Activated CD8-positive, alpha-beta memory T cell treated with anti-CD3 and anti-CD28 coated beads for 1 hour (primary cell): ENCODE measurements at places on chromosomes 7 and 10.

GRCh38 chr7:85011127-85011526 is 175.7 kb downstream of the SEMA3D start:
- DNase-seq = no peak

DNA sequence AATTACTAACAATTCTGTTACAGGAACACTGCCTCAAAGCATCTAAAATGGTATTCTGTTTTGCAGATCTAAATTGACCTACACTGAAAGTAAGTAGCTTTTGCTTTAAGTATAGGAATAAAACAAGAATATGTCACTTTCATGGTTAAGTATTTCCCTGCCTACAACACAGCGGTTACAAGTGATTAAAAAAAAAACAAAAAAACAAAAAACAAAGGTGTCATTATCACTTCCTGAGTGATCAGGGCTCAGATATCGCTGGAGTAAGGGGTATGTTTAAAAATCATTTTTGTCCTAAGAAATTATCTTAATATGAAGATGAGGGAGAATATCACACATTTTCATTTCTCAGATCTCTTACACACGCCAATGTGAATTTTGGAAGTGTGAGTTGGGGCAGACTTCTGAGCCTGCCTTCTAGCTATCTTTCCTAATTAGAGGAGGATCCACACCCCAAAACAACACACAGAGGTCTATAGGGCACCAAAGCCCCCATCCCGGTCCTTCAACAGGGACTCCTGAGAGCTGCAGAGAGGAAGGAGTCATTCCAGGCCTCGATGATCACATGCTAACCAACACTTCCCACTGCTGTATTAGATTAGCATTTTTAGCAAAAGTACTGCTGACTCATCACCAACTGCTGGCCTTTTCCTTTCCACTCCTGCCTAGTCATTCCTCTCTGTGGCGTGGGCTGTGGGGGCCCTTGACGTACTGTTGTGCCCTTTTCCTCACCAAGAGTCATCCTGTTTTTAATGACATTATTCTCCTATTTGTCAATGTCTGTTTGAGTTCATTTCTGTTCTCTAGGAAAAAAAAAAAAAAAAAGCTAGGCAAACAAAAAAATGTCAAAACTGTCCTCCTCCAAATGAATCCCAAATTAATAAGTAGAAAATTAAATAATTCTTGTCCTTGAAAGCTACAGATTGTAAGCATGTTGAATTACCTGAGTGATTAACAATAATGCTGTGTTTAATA is 31.2 kb downstream of the PRTFDC1 start:
- no peak for DNase-seq

- DNase-seq = no peak
Observed at GRCh38 chr7:27774717-27775328, 34.9 kb downstream of the TAX1BP1 start.

DNA sequence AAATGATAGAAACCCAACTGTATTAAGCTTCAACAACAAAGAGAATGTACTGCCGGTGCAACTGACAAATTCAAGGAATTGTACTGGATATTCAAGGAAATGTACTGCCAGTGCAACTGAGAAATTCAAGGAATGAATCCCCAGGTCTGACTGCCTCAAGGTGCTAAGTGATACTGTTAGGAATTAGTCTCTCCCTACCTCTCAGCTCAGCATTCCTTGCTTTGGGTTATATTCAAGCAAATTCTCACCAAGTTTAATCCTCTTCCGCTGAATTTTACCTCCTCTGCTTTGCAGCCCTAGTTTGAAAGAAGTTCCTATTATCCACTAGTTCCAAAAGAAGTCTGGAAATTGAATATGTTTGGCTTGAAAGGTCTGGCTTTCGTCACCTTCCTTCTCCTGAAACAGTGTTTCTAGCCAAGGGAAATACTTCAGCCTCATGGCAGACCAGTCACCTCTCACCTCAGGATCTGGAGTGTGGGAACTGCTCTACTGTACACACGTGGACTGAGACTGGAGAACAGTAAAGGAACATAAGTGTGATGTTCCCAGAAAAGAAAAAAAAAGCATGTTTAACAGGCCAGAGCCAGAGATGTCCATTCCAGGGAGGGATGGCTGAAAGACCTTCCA is 60.4 kb downstream of the SORCS1 start:
- no peak for DNase-seq

GRCh38 chr7:124155432-124156022 is 122.7 kb upstream of the TMEM229A start:
- no peak for DNase-seq

DNA sequence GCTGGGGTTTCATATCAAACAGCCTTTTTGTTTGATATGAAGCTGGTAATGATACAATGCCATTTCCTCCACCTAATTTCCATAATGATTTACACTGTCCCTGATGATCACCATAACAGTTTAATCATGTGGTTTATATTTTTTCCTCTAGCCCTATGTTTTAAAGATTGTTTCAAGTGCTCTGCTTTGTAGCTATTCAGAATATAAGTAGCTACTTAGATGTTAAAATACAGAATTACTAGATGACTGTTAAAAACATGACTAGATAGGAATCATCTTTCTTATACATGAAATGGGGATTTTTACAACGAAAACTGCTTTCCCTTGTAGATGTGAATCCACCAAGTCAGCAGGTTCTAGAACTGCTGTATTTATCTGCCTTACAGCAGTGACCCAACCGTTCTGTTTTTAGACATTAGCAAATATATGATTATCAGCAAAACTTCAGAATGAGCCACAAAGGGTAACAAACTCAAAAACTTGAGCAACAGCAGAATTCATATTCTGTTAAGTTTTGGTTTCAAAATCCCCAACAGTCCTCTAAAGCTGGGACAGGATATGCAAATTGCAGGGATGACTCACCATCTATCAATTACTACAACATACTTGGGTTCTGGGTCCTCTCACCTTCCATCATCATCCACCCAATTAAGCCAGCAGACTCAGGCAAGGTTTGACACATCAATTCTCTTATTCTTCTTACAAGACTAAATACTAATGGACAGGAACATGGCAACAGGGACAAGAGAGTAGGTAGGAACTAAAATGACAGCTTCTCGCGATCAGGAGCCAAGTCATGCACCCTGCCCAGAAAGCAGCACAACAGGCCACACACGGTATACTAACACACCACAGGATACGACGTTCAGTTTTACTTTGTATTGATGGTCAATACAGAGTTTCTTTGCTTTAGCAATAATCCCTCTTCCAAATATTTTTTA is 83.9 kb downstream of the PIP4K2A start:
- no peak for DNase-seq

DNA sequence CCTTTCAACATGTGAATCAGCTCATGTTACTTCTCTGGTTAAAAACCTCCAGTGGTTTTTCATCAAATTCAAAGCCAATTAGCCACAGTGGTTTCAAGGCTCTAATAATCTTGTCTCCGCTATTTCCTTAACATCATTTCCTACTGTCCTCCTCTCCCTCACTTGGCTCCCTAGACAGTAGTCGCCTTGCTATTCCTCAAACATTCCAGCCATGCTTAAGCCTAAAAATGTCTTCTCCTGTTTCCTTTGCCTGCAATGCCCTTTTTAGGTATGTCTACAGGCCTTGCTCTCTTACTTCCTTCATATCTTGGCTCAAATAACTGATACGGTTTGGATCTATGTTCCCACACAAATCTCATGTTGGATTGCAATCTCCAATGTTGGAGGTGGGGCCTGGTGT is 779.4 kb upstream of the LRRN3 start:
- no peak for DNase-seq

GRCh38 chr10:68303849-68304412 is 27.9 kb upstream of the HNRNPH3 start:
- DNase-seq = no peak

DNA sequence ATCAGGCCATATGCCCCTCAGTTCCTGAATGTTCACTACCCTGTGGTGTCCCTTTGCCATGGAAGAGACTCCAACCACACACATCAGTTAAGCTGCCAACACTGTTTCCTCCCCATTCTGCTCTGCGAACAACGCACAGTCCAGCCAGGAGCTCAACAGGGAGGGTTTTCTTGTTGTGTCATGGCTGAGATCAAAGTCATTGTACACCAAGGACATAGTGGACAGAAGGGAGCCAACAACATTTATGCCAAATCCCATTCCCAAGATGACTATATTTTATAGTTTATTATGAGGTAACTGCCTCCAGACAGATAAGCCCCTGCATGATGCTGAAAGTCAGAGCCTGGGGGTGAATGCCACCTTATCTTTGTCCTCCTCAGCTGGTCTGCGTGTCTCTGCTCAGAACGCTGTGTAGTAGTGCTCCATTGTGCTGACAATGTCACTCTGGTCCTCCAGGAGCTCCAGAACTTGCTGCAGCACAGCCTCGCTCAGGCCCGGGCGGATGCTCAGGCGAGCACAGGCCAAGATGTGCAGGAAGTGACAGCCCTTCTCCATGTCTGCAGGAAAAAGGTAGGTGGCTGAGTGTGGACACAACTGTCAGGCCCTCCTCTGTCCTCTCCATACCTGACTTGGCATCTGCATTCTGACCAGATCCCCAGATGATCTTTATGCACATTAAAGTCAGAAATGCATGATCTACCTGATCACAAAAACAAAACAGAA is 27.1 kb upstream of the SH3PXD2A start:
- DNase-seq = no peak

DNA sequence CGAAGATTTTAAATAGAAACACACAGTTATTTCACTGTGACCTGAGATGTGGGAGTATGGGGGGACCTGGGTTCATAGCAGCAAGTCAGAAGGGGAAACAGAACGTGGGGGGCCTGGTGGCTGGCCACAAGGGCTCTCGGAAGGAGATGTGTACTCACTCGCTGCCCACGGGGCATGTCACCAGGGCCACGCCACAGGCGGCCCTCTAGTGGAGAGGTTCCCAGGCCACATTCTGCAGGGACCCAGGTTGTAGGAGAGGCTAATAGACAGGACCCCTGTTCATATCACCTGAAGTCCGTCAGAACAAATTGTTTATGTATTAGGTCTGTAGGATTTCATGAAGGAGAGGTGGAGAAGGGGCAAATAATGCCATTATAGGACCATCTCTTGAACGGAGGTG is 25.1 kb upstream of the SVOPL start:
- no peak for DNase-seq

GRCh38 chr7:17855202-17855601 is 85.1 kb downstream of the SNX13 start:
- no peak for DNase-seq

- no peak for DNase-seq
Observed at GRCh38 chr10:80471001-80471400, 16.9 kb downstream of the TSPAN14 start.

DNA sequence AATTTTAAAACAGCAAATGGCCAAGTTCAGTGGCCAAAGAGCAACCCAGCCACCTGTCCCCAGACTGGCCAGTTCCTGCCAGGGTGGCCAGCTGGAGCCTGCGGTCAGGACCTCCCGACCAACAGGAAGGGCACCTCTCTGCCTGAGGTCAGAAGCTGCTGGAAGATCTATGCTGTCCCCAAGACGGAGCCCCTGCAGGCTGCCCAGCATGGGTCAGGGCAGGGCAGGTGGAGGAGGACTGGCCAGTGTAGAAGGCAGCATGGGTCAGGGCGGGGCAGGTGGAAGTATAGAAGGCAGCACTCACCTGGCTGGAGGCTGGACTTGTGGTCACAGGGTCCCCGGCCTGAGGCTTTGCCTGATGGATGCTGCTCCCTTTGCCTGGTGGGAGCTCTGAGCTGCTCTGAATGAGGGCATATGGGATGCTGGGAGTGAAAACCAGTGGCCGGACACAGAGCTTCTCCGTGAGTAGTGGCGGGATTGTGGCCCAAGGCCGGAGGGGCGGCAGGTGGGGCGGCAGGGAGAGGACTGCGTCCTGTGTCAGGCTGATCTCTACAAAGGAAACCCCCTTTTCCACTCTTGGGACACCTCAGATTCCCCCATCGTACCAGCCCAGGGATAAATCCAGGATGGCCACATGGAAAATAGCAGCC is 229.2 kb downstream of the TCERG1L start:
- no peak for DNase-seq

GRCh38 chr7:128831994-128832879 is 2.0 kb downstream of the FLNC start:
- DNase-seq = no peak

DNA sequence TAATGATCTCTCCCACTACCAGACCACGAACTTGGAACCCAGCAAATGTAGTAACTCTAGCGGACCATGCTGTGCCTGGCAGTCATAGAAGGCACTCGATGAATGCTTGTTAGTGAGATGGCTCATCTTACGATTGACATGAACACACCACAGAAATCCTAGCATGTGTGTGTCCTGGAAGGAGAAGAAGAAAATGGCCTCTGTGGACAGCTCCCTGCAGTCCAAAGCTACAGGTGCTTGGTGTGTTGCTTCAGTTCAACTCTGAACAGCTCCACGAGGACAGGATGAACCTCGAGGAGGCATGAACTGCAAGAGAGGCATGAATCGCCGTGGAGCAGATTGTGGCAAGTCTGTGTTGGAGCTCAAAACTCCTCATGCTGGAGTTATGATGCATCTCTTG is 93.5 kb downstream of the KLF6 start:
- no peak for DNase-seq

DNA sequence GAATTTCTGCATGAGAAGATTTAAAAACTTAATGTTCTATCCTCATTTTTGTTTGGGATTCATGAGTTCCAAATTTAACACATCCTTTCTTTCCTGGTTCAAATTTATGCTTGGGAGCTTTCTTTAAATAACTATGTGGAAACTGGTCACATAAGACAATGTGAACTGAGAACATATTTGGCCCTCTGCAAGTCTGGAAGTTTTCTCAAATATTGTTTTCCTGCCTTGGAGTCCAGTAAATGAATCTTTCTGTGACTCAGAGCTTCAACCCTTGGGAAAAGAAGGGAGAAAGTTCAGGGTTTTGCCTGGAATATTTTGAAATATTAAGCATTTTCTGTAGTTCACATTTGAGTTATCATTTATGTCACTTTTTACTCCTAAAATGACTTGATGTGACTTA is 559.0 kb upstream of the NRP1 start:
- no peak for DNase-seq

- DNase-seq = no peak
Observed at GRCh38 chr7:9149499-9150082, 716.2 kb downstream of the NXPH1 start.

DNA sequence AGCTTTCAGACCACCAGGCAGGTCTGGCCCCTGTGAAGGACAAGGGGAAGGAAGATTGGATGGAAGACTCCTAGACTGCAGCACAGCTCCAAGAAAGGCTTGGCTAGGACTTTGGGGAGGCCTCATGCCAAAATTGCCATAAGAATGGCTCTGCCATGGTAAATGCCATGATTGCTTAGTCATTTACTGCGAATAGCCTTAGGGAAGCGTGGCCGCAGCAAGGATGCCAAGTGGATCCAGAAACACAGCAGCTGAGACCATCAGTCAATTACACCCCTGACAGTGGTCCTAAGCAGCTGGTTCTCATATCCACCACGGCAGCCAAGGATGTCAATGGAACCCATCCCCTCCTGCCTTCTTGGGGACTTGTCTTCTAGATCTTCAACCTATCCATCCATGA is 88.2 kb upstream of the AUTS2 start:
- no peak for DNase-seq

- no peak for DNase-seq
Observed at GRCh38 chr10:1536341-1536740, 201.0 kb downstream of the ADARB2 start.

- DNase-seq = no peak
Observed at GRCh38 chr10:109892931-109893330, 30.4 kb downstream of the XPNPEP1 start.

GRCh38 chr7:121196286-121196685 is 132.5 kb upstream of the WNT16 start:
- DNase-seq = no peak
